ENCODE measurements at places on chromosomes 2 and 18.

DNA sequence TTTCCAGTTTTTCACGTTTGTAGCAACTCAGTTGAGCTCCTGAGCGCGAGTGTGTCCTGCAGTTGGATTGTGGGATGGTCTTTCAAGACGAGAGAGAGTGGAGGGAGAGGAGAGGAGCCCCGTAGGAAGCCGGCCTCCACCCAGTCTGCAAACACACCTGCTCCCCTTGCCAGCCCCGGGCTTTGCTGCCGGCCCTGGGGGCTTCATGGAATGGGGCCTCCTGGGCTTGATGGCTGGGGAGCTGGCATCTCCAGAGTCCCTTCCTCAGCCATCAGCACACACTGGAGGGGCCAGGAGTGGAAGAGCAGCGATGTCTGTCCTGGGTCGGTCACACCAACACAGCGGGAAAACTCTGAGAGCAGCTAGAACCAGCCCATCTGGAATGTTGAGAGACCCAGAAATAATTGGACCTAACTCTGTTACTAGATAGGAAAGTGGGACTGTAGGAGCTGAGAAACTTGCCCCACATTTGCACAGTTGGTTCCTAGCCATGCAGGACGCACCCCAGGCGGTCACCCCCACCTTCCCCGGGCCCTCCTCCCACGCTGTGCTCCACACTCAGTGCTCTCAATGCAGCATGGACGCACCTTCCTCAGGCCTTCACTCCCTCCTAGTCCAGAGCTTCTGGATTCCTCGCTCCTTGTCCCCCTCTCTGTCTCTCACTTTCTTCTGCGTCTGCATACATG lies 69.6 kb downstream of the PTGR3 start:
- no peak for DNase-seq

DNA sequence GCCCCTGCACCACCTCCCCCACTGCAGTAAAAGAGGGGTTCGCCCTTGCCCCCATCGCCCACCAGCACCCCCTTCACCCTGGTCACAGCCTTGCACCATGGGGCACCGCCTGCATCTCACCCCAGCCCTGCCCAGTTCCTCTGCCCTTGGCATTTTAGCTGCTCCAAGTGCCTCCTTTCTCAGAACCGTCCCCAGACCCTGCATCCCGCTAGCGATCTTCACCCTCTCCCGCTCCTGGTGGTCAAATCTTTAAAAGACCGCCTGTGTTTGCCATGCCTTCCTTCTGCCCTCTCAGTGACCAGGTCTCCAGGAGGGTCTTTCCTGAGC lies 114.7 kb upstream of the OTOS start:
- DNase-seq: no peak

GRCh38 chr2:201246280-201246679 lies 14.1 kb upstream of the CASP8 start:
- DNase-seq: no peak

GRCh38 chr2:193627927-193628272 lies 1433.2 kb upstream of the TMEFF2 start:
- DNase-seq: no peak

GRCh38 chr2:228503731-228504130 lies 322.2 kb upstream of the SPHKAP start:
- DNase-seq: no peak

GRCh38 chr18:59093668-59094067 lies 46.0 kb upstream of the SEC11C start:
- DNase-seq: no peak

- DNase-seq: no peak
These were observed 100.3 kb upstream of the NCK2 start for GRCh38 chr2:105644174-105644980.

GRCh38 chr18:26227051-26227670 lies 916 bp downstream of the TAF4B start:
- DNase-seq: no peak

DNA sequence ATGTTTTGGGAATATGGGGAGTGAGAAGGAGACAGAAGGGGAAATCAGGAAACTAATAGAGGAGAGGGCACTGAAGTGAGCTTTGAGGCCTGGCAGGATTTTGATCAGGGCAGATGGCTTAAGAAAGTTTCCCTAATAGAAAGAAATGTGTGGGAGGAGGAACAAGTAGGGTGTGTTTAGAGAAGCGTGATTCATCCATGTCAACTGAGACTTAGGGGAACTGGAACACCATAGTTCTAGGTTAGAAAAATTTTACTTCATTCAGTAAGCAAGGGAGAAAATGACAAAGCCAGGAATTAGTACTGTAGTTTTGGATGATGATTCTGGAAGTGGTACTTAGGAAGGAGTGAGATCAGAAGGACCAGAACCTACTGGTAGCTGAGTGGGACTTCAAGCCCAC lies 296.0 kb downstream of the PLCL1 start:
- DNase-seq: no peak

DNA sequence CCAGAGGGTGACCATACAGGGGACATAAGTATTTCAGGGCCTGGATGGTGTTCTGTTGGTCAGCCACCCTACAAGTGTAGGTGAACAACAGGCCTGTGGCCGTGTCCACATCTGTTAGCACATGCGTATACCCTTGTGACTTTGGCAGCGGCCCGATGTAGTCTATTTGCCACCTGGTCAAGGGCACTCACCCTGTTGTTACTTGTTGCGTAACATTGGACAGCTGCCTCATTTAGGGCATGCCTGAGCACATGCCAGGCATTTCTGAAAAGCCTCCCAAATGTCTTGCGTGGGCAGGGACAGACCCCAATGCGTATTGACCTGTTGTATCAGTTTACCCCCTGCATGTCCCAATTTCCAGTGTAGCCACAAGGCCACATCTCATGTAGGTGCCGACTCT lies 235.0 kb downstream of the MBD5 start:
- no peak for DNase-seq

GRCh38 chr2:129428086-129428660 lies 551.3 kb upstream of the RAB6C start:
- DNase-seq: no peak
